NCI-H2081 (cell line): ENCODE measurements at places on chromosomes 7 and 10.

DNA sequence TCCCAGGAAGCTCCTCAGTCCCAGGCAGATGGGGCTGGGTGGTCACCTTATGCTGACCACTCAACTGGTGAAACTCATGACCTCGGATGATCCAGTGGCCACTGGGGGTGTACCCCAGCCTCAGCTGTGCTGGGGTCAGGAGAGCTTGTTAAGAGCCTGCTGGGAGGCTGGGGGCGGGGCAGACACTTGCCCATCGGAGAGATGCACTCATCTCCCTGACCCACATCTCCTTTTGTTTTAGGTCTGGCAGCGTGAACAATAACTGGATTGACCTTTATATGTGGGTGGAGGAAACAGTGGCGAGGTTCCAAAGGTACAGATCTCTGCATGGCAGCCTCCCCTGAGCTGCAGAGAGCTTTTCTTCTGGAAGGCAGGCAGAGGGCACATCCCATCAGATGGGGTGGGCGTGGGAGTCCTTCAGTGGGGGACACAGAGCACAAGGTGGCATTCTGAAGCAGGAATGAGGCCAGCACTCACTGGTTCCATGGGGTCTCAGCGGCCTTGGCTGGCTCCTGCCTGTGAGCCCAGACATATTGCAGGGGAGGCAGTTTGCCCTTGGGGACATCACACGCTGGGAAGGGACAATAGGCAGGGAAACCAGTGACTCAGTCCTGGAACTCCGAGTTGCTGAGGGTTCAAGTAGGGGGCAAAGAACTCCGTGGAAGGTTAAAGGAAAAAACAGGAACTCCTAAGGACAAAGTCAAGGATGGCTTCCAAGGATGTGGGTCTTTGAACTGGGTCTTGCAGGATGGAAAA is 5.2 kb downstream of the ANTXRL start:
- DNase-seq, result no peak

GRCh38 chr7:72444026-72444776 is 32.1 kb upstream of the CALN1 start:
- peak; percentile 15 for DNase-seq

GRCh38 chr7:146117576-146117975 is 975 bp downstream of the CNTNAP2 start:
- DNase-seq, result no peak

- DNase-seq, result no peak
These were observed 190.4 kb upstream of the AGK start for GRCh38 chr7:141360803-141361202.

DNA sequence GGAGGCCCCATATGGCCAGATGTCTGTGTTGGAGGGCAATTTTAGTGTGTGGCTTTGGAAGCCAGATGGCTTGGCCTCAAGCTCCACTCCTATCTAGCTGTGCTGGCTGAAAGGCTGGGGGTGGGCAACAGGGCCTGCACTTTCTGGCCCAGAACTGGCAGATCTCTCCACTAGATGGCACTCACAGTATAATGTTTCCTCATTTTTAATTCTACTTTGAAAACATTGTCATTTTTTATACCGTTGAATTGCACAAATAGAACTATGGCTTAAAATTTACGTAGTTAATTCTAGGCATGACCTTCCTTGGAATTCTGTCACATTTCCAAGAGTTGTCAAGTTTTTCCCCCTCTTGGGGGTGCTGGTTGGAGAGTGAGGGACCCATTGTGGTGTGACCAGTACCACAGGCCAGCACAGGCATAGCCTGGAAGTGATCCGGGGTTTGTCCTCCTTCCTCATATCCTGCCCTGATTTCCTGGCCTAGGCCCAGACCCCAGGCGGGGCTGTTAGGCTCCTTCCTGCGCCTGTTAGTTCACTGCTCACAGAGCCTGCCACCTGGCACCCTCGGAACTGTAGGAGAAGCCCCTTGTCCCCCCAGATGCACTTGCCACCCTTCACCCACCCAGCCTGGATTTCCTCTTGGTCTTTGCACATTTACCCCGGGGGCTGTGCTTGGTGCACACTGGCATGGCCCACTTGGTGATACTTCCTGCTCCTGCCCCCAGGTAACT is 52.8 kb downstream of the ARHGAP22 start:
- DNase-seq, result peak; percentile 12
